ENCODE measurements at places on chromosomes 1 and 21.

GRCh38 chr1:109504974-109505373 lies 4.6 kb downstream of the AMIGO1 start:
- DNase-seq: no peak

DNA sequence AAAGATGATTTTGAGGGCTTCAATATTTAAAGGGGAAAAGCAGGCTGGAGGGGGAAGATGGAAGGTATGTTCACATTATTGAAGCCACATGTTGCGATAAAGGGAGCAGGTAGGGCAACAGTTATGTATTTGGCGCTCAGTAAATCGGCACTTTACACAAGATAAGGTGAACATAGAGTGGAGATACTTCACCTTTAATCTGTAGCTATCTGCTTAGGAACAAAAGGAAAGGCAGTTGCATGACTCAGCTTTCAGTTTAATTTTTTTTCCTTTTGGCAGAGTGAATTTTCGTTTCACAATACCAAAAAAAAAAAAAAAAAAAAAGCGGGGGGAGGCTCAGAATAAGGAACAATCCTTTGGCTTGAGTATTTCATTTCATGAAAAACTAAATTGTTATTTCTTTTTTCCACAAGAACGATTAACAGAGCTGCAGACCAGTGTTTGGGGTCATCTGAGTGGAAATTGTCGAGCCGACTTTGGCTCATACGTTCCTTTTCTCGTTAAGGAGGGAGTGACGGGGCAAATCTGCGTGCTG lies 1.1 kb upstream of the COQ8A start:
- DNase-seq: no peak

DNA sequence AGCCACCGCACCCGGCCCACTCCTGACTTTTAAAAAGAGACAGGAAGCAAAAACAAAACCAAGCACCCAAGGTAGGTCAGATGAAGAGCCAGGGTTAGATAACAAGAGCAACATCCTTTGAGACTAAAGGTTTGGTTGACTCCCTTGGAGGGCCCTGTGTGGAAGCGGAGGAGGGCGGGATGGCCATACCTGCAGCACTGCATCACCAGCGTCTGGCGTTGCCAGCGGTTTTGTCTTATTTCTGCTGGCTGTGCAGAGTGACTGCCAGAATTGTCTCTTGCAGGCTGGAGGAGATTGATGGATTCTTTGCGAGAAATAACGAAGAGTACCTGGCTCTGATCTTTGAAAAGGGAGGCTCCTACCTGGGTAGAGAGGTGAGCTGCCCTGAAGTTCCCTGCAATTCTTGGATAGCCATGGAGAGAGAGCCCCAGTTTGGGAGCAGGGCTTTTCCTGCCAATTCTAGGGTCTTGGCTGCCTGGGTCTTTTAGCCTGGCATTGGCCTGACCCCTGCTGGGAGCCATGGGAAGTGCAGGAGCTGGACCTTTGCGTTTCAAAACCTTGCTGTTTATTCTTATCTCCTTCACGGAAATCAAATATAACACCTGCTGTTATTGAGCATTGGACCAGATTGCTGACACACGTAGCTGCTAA lies 24.0 kb downstream of the QSOX1 start:
- DNase-seq: no peak

GRCh38 chr1:6770751-6771440 lies 14.4 kb upstream of the CAMTA1 start:
- no peak for DNase-seq

DNA sequence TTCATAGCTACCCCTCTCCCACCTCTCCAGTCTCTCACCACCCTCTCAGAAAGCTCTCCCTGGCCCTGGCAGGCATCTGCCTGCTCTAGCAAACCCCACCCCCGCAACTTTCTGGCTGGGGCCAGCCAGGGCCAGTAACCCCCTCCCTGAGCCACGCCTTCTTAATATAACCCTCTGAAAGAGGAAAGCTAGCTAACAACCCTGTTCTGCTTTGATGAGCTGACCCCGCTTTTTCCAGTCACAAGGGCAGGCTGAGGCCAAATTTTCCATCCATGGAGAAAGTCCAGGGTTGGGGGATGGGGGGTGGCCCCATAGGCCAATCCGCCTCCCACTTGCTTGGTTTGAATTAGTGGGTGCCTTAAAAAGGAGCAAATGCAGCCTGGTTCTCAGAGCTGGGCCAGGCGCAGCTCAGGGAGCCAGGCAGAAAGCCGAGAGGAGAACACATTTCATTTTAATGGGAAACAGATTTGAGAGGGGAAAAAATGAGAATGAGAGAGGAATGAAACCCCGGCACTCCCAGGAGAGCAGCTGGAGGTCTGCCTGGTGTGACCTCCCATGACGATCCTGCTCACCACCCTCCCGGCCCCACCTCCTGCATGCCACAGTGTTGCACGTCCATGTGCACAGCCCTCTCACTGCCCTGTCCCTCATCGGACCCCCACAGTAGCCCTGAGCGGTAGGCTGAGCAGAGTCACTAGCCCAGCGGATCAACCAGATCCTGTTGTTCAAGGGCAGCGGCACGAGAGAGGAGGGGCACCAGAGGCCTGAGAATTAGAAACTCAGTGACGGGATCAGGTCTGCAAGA lies 62.3 kb downstream of the OPTC start:
- DNase-seq: peak; percentile 57

DNA sequence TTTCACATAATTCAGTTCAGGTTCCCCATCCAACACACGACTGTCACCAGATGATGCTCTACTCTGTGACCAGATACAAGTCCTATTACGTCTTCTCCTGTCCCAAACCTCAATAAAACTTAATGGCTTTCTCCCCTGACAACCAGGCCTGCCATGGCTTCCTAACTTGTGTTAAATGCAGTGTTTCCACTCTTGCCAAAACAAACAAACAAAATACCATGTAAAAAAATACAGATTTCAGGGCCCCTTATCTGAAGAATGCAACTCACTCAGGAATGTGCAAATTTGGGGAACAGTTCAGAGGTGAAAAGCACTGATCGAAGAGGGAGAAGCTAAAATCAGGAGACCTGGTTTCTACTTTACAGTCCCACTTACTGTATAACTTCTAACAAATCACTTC lies 863 bp upstream of the NUF2 start:
- DNase-seq: no peak

DNA sequence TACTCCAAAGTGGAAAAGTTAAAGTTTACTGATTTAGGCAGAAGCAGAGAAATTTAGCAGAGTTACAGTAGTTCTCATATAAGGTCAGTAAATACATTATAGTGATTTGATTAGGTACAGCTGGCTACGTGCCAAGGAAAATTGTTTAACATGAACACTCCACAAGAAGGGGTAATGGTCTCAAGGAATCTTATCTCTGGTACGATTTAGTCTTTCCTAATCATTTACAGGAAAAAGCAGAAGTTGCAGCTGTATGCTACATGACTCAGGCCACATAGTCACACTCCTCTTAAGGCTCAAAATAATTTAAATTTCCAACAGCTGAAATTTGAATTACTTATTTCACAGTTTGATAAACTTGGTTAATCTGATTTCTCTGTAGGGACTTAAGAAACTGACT lies 36.9 kb upstream of the OR2B11 start:
- DNase-seq: no peak

DNA sequence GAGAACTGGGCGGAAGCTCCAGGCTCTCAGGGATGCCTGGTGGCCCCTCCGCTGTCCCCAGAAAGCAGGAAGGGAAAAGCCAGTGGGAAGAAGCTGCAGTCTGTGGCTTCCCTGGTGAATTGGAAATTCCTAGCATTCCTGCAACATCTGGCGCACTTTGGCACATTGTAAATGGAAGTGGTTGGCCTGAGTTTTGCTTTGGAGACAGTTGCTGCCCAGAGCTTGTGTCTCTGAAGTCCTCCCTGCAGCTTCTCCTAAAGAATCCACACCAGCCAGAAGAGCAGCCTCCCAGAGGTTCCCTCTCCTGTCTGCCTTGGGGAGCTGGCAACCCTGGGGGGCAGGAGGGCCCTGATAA lies 48.2 kb downstream of the ARHGEF10L start:
- peak; percentile 42 for DNase-seq

DNA sequence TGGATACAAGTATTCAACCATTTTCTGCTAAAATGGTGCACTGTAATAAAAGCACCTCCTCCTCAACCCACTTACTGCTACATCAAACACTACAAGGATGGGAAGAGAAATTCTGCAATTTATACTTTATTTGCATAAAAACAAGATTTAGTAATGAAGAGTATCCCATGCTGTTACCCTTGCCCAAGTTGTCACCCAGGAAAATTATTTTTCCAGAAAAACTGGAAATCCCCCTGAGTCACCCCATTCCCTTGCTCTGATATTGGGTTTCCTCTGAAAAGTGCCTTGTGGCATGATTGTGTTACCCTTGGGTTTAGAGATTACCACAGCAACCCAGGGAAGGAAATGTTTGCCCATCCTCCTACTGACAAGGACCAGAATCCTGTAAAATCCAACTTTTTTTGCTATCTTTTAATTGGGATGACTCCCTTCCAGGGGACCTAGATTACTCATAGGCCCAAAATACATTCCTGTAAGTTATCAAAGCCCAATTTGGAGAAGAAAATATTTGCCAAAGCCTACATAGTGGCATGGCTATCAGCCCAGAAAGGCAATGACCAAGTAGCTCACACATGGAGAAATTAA lies 16.5 kb upstream of the ZC3H11B start:
- DNase-seq: no peak

DNA sequence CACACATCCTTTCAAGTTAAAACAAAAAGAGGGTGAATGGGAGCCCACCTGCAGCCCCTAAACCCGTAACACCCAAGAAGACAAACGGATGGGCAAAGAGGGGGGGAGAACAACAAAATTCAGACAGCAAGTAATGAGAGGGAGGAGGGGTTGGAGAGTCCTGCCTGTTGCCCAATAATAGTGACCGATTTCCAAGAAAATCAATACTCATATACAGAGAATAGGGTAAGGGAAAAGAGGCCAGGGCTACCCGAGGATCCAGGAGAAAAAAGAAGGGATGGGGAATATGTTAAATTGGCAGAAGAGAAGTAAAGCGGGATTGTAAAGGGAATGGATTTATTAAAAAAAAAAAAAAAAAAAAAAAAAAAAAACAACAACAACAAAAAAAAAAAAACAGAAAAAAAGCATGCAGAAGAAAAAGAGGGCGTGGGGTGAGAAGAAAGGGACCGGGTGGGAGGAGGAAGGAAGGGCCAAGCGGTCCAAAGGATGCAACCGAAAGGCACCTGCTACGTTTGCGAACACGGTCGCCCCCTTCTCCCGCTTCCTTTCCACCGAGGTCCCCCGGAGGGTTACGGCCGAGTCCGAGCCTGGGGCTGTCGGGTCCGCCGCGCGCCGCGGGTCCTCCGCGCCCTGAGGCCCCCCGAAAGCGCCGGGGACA lies 930 bp downstream of the SLC30A10 start:
- DNase-seq: no peak

DNA sequence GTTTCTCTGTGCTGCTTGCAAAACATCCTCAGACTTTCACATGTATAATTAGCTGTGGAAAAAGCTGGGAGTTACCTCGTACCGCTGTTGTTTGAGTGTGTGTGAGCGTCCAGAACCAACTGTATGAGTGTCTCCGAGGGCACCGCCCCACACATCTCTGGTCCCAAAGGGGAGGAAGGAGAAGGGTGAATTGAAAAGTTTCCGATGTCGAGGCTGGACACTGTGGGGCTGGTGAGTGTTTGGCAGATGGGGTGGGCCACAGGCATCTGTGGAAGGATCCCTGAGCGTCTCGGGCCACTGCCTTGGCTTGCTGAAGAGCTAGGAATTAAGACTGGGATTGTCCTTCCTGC lies 1.2 kb downstream of the ATP2B4 start:
- DNase-seq: peak; percentile 57

- DNase-seq: no peak
These were observed 500.5 kb downstream of the SETD4 start for GRCh38 chr21:35559829-35560225.

- no peak for DNase-seq
These were observed 77.9 kb downstream of the ZC3H11B start for GRCh38 chr1:219534991-219535390.

DNA sequence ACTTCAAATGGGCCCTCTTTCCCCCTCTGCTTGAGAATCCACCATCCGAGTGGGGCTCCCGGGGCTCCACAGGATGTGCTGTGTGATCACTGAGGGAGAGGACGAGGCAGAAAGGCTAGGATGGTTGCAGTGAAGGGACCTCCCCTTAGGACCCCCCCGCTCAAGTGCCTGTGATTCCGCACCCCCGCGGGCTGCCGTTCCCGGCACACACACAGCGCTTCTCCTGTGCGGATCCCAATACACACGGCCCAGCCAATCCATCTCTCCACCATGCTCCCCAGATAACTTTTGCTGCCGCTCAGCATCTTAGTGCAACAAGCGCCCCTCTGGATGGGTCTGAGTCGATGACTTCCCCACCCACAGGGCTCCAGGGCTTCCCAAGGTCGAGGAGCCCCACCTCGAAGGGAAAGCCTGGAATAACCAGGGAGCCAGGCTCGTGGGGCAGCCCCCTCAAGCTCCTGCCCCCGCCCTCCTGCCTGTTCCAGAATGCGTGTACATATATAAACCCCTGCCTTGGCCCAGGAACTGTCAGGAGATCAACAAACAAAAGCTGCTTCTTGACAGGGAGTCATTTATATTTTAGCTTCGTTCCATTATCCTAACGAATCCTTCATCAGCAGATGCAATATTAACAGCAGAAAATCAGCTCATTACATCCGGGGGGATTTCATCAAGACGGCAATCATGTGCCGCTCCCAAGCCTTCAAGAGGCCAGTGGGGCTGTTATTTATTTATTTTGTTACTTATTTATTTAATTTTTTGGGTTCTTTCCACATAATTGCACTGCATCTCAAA lies 83.7 kb downstream of the CASZ1 start:
- no peak for DNase-seq

DNA sequence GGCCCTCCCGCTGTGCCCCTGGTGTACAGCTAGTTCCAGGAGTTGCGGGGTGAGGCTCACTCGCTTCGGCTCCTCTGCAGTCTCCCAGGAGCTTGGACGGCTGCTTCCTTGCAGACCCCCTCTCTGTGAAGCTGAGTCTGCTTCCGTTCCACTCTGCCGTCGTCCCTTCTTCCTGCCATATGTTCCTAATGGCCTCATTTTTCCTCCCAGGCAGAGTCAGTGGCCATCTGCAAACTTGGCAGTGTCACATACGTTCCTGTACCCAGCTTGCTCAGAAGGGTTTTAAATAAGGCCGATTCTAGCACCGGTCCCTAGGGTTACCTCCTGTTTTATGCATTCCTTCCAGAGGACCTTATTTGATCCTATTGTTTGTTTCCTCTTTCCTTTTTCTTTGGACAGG lies 21.3 kb downstream of the ACTL8 start:
- DNase-seq: no peak

- DNase-seq: no peak
These were observed 522.7 kb downstream of the PLPP3 start for GRCh38 chr1:56056438-56057287.

DNA sequence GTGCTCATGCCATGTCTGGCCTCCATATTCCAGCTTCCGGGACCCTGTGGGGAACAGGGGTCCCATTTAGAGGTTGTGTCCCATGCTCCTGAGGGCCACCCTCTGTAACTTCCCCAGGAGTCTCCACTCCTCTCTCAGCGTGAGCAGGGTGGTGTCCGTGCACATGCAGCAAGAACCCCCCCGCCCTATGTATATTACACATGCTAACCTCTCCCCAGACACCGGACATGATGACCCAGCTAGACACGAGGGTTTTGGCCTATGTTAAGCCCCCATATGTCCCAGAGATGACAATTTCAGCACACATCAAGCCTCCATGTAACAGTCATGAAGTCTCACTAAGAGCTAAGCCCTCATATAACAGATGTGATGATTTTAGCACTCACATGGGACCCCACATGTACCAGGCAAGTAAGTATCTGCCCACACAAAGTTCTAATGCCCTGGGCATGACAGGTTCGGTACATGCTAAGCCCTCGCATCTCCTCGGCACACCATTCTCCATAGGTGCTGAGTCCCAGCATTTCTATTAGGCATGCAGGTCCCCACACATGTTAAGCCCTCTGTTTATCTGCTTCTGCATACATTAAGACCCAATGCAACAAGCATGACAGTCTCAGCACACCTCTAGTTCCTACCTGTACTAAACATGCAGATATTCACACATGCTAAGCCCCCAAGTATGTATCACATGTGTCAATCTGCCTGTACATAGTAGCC lies 7.1 kb downstream of the FHL3 start:
- DNase-seq: no peak
